ENCODE measurements at places on chromosomes 1 and 21.

DNA sequence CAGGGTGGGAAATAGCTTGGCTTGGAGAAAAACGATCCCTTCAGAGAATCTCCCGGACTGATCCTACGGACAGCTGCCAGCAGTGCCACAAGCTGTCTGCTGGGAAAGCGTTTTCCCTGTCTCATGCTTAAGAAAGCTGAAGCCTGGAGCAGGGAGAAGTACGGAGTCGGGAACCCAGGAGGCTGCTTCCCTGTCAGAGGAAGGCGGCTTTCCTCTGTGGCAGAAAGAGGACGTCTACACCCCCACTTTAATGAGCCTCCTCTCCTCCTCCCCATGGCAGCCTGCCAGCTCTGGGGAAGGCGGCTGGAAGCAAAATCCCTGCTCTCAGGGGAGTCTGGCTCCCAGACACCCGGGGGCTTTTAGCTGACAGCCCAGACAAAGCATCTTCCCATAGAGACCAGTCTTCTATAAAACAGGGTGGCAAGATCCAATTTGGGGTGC is 7.3 kb downstream of the KIF21B start:
- DNase-seq: no peak

GRCh38 chr1:163877016-163877415 is 555.3 kb downstream of the NUF2 start:
- DNase-seq: no peak

DNA sequence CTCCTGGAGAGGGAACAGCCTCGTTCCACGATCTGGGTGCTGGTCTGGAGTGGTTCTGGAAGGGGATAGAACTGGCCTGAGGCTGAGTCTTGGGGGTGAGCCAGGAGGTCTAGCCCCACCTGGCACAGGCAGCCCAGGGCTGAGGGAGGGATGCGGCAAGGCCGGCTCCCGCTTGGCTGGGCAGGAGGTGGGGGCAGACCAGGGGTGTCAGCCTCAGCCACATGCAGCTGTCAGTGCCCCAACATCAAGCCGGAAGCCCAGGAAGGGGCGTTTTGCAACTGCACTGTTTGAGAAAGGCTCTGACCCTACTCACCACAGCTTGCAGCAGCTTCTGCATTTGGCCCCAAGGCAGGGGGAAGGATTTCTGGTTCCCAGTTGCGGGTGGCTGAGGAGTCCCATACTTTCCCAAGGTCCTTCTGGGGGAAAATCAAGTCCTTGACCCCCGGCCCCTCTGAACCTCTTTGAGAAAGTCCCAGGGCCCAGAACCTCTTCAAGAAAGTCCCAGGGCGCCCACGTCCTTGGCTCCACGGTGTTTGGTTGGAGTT is 2.0 kb downstream of the EFHD2 start:
- peak; percentile 58 for DNase-seq

DNA sequence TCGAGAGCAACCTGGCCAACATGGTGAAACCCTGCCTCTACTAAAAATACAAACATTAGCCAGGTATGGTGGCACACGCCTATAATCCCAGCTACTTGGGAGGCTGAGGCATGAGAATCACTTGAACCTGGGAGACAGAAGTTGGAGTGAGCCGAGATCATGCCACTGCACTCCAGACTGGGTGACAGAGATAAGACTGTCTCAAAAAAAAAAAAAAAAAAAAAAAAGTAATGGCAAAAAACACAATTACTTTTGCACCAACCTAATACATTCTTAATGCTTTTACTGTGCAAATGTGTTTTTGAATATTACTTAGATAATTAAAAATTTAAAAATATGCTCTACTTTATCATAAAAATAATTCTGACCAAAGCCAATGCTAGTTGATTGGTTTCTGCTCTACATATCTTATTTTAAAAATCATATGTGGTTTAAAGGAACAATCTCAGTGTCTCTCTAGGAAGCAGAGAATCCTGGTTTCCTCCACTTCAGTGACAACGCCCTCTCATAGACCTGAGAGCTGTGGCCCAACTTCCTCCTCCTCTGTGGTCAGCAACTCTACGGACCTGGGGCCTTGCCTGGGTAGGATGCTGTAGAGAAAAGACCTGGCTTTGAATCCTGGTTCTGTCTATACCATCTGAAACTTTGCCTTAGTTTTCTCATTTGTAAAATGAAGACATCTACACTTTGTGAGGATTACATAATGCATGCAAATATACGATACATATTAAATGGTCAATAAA is 64.7 kb downstream of the TGFBR3 start:
- DNase-seq: no peak

DNA sequence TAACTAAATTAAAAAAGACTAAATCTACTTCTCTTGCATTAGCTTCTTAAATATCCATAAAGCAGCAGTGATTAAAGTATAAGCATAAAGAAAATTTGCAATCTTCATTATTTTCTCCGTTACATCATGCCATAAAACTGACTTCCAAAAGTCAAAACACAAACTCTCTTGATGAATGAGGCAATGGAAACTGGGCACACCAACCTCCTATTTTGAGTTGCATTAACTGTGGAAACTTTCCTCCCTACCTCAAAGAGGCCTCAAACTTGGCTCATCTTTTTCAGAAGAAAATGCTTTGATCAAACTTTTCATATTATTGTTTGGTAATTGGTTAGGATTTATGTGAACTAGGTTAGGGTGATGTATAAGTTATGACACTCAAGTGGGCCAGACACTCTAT is 4.1 kb upstream of the BTG3 start:
- no peak for DNase-seq

DNA sequence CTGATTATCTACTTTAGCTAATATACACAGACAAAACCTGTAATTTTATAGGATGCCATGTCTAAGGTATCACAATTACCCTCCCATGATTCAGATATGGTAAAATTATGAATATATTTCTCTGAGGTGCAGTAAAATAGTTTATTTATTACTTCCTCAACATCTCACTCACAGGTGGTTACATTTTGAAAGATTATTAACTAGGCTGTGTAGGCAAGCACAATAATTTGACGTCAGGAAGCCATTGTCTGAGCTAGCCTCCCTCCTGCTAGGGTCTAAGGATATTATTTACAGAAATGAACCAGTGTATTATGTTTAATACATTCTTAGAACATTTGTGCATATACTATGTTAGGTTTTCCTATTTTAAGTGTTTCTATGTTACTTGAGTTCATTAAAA is 69.9 kb upstream of the ADGRL2 start:
- no peak for DNase-seq

GRCh38 chr21:16536140-16536539 is 806.4 kb downstream of the USP25 start:
- no peak for DNase-seq

DNA sequence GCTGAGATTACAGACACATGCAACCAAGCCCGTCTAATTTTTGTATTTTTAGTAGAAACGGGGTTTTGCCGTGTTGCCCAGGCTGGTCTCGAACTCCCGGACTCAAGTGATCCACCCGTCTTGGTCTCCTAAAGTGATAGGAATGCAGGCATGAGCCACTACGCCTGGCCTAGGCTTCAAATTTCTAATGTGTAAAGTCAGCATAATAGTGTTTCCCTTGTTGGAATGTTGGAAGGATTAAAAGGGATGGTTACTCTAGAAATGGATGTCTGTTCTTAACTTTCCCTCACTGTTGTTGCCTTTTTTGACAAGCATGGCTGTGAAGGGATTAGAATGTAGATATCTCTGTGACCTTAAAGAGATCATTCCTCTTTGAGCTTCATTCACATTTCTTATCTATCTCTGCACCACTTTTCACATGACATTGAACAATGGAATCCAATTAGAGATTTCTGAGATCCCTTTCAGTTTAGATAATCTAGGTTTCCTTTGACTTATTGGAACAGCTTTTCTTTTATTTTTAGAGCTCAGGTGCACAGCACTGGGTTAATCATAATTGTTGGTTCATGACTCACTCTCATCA is 33.7 kb downstream of the NFASC start:
- DNase-seq: no peak

- DNase-seq: no peak
Observed at GRCh38 chr1:40944841-40945430, 34.6 kb upstream of the CTPS1 start.

DNA sequence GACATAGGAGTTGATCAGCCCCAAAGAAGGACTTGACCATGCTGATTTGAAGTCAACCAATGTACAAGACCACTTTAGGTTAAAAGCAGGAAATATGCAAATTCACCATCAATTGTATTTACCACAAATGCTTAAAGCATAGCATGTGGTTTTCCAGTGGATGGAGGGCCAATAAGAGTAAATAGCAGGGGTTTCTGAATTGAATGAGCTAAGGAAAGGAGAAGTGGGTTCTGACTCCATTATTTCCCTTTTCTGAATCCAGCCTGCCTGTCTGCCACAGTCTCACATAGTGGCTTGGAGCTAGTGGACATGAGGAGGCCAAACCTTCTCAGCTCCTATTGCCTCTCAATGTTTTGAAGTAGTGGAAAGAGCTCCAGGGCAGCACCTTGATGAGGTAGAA is 7.2 kb upstream of the TNFSF18 start:
- no peak for DNase-seq

- no peak for DNase-seq
Observed at GRCh38 chr1:61523893-61524605, 200.9 kb downstream of the TM2D1 start.

DNA sequence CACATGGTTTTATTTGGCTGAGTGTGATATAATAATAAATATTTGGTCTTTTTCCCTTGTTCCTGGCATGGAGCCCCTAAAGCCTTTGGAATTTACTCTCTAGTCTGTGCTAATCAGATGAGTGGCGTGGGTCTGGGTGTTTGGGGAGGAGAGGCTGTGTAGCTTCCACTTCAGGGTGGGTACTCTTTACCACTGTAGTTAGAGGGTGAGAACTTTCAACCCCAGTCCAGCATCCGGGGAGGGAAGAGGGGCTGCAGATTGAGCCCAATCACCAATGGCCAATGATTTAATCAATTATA is 20.0 kb downstream of the USP25 start:
- DNase-seq: no peak

DNA sequence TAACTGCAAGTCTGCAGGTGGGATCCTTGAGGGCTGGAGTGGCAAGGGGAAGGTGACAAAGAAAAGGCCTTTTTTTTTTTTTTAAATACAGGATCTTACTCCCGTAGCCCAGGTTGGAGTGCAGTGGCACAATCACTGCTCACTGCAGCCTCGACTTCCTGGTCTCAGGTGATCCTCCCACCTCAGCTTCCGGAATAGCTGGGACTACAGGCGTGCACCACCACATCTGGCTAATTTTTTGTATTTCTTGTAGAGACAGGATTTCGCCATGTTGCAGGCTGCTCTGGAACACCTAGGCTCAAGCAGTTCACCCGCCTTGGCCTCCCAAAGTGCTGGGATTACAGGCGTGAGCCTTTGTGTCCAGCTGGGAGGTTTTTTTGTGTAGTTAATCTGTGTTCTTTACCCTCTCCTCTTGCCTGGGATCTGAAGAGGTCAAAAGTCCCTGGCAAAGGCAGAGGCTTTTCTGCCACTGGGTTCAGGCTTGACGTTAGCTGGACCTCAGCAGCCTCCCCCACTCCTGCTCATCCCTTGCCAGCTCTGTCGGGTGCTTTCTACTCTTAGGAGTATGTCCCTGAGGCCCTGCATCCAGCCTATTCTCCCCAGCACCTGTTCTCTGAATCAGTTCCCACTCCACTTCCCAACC is 5.2 kb downstream of the IL6R start:
- no peak for DNase-seq

GRCh38 chr1:201888282-201889089 is at the start of gene SHISA4:
SHISA4 (plus strand) TSS chr1:201888898; CDS start chr1:201888995, 97 bp downstream.
- peak; percentile 16 for DNase-seq

- DNase-seq: peak; percentile 15
Observed at GRCh38 chr1:213622365-213623063, 365.3 kb upstream of the PROX1 start.

DNA sequence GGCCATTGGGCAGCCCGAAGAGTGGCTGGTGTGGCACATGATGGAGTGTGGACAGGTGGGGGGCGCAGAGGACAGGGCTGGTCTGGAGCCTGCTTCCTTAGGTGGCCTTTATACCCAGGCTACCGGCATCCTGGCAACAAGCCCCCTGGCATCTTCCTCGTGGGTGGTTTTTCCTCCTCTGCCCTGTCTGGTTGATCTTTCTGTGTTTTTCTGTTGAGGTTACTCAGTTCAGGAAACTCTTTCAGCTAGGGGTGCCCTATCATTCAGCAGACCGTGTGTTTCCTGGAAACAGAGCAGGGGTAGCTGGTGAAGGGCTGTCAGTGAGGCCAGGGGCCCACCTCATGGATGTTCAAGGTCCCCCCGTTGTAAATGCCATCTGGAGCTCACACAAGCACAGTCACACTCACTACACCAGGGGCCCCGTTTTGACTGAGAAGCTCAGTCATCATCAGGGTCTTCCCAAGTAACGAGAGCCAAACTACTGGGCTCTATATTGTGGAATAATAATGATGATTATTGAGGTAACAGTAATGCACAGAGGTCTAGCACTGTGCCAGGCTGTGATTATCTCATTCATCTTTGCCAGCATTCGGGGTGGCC is at the start of gene KRTAP12-4:
KRTAP12-4 (minus strand) TSS at position 84 of the 600 bp plus-strand sequence; CDS start at position 39, 45 bp downstream.
- no peak for DNase-seq

DNA sequence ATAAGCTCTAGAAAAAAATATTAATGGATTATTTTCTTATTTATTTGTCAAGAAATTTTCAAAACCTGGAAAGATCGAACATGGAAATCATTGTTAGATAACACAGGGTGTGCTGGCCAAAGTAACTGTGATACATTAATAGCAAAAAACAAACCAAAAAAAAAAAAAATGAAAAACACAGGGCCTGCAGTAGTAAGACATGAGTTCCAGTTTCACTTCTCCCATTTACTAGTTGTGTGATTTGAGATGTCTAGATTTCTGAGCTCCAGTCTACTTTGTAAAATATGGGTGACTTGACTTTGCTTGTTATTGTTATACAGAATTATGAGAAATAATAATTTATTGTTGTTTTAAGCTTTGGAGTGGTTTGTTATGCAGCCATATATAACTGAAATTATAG is 13.6 kb downstream of the FAM177B start:
- no peak for DNase-seq

GRCh38 chr1:22342734-22343191 is 108.9 kb upstream of the ZBTB40 start:
- DNase-seq: no peak

- DNase-seq: no peak
Observed at GRCh38 chr1:232201024-232201423, 428.9 kb downstream of the SIPA1L2 start.

GRCh38 chr1:245621589-245621988 is 466.8 kb downstream of the KIF26B start:
- no peak for DNase-seq

DNA sequence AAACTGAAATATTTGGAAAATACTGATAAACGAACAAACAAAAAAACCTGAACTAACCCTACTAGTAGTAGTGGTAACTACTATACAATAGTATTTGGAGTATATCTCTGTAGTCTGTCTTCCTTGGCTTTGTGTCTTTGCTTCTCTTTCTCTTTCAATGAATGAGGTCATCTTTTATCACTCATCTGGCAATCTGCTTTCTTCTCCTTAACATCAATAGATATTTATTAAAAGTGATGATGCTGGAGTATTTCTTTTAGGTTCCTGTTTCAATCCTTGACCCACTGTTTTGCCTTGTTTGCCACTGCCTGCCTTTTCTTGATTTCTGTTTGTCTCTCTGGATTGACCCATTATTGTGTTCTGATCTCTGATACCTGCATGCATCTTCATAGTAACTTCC is 71.5 kb downstream of the ROR1 start:
- no peak for DNase-seq

Measured in stimulated activated naive CD8-positive, alpha-beta T cell treated with anti-CD3 and anti-CD28 coated beads, Interleukin-15, Interleukin-2, amounts not matched to agents 100 U/mL and 50 U/mL, for 24 hours (primary cell).